ENCODE measurements at places on chromosomes 3 and 15.

DNA sequence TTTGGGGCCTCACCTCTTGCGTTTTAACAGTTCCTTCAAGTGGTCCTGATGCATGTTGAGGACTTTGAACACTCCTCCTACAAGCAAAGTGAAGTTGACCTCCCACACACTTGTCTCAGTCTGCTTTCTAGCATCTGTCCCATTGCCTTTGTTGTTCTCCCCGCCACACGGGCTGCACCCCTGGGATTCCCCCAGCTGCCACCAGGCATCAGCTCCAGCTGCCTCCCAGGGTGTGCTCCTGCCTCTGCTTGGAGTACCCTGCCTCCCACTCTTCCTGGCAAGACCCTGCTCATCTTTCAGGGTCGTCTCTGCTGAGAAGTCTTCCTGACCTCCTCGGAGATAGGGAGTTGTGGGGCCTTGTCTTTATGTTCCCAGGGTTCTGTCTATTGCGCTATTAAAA is 52.2 kb downstream of the IGF1R start:
- DNase-seq: no peak

DNA sequence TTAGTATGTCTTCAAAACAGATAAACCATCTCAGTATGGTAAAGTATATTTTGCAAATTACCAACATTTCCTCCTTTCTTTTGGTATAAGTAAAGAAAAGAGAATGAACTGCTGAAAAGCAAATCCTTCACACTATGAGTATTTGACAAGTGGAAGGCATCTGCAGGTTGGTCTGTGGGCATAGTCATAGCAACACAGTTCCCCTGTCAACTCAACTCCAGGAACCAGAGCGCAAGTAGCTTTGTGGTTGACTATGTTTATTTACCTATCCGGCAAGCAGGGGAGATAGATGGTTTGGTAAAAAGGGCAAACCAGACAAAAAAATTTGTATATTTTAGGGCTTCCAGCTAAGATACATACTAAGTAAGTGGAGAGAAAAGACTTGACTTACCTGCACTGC is 88.3 kb upstream of the PPIB start:
- no peak for DNase-seq

DNA sequence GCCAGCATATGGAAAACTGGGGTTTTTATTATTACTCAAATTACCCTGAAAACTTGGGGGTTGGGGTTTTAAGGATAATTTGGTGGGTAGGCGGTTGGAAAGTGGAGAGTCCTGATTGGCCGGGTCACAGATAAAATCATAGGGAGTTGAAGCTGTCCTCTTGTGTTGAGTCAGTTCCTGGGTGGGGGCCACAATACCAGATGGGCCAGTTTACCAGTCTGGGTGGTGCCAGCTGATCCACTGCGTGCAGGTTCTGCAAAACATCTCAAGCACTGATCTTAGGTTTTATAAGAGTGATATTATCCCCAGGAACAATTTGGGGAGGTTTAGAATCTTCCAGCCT is 4.9 kb upstream of the ZNF662 start:
- DNase-seq: no peak

DNA sequence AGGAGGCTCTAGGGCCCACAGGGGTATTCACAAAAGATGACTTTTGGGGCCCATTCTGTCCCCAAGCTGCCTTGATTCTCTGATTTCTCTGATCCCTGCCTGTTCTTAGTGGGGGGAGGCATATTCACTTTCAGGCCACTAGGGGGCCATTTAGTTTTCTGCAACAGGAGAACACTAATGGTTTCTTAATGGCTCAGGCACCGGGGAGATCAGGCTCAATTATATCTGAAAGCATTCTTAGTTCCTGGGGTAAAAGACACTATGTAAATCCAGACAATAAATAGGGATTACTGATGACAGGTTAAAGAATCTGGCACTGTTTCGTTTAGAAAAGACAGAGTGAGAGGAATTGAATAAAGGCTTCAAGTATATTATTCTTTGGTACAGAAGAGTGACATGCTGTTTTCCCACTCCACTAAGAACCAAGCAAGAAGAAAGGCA is 2.5 kb upstream of the INAFM2 start:
- DNase-seq: peak; percentile 78

- peak; percentile 32 for DNase-seq
Measured at GRCh38 chr15:92693691-92694331, 38.2 kb upstream of the FAM174B start.

DNA sequence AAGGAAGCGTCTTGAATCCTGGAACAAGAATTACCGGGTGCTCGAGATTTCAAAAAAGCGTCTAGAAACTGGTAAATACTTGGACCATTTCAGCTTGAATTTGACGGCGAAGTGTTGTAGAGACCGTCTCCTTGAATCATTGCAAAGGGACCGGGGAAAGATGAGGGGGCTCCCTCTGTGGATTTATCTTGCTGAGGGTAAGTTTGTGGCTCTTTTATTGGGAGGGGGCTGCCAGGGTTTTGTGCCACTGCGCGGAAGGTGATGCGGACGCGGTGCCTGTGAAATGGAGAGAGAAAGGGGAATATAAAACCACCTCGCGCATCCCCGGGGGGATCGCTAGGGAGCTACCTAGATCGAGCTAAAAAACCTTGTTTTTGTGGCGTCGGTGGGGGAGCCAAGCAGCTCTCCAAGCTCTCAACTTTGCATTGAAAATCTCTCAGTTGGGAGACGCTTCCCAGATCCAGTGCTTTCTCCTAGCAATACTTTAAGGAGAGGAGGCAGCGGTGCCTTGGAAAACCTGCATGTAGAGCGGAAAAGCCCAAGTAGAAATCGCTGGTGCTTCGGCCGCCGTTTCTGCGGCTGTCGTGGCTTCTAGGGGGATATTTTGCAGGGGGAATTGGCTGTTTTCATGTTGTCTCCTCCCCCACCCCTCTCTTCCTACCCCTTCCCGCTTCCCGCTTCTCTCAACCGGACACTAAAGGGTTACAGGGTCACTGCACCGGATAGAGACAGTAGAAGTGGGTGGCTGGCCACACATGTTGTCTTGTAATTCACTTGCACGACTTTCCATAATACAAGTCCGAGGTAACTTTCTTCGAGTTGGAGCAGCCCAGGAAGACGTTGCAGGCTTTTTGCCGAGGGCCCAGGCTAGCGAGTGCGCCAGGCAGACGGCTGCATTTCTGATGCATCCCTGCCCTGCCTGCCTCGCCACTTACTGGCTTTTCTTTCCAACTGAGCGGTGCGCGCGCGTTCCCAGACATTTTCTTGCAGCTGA is 187.6 kb downstream of the NLGN1 start:
- peak; percentile 88 for DNase-seq

DNA sequence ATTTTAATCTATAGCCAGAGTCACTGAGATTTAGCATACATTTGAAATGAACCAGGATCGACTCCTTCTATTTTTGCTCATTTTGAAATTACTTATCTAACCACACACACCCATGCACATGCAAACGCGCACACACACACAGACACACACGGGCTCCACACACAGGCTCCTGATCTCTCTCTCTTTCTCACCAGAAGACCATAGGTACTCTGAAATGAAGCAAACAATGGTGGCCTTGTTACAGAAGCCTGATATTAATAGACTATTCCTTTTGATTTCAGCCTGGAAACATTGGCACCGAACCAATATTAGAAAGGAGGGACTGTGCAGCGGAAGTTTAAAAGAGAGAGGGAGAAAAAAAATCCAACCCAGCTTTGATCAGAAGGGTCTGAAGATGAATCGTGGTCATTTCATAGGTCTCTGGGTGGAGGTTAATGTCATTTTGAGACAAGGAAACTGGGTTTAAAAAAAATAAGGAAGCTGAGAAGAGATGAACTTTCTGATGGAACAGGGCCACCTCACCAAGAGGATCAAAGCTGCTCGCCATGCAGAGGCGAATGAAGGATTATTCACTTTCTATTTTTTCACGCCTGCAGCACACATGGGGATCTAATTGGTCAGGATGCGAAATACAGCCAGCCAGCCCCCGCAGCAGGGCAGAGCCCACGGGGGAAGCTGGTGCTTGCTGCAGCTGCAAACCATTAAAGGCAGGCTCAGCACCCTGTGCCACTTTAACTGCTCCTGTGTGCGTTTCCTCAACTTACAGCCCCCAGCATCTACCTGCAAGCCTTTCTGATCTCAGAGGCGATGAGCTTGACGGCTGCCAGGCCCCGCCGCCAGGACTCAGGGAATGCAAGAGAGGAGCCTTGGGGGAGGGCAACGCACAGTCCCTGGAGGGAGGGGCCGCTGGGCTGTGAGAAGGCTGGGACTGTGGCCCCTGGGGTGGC is 88.8 kb downstream of the HES1 start:
- no peak for DNase-seq

GRCh38 chr15:60580650-60581376 is 101.9 kb upstream of the ICE2 start:
- DNase-seq: no peak

DNA sequence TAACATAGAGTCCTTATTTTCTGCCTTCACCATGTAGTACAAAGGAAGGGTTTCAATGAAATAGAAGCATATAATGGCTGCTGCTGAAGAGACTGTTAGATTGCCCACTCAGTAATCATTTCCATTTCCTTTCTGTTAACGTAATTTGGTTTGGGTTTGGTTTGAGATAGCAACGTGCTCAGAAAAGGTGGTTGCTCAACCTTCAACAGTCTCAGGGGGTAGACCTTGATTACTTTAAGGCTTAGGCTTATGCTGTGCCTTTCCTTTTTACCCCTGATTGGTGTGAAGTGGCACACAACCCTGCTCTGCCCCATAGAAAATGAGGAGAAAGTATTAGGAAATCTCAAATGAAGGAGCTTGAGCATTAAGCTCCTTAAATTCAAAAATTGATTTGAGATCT is 163.7 kb upstream of the TP63 start:
- no peak for DNase-seq

GRCh38 chr3:190558316-190558715 is 44.4 kb downstream of the IL1RAP start:
- DNase-seq: no peak

GRCh38 chr3:81908561-81908960 is 147.1 kb upstream of the GBE1 start:
- no peak for DNase-seq

All from COR-L47 (cell line).